ENCODE measurements at places on chromosomes 1 and 21.
A peak's percentile ranks its signal among the peaks of the same experiment; 100 is the strongest.

DNA sequence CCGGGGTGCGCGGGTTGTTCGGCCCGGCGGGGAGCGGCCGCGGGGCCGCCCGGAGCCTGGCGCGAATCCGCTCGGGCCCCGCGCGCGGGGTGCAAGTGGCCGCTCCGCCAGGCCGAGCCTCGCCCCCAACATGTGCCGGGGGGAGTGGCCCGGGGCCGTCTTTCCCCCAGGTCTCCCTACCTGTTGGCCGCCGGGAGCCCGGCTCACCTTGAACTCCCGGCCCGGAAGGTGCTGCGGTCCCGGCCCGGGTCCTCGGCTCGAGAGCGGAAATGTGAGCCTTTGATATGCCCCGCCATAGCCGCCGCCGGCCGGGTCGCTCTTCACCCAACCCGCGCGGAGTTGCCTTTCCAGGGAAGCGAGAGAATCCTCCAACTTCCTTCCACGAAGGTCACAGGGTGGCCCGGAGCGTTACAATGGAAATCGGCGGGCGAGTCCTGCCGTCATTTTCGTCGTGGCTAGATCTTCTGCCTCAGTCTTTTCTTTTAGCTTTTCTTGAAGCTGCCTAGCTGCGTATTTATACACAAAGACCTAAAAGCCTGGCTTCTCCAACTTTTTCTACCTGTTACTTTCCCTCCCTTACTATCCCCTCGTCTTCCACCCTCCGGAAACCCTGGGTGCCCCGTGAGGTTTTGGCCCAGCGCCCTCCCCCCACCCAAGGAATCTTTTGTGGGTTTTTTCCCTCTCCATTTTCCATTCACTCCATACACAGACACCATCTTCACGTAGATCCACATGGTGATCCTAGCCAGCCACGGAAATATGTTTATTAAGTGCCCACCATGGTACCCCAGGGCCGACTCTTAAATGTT, 867 bp downstream of the PTGFRN start:
- DNase-seq, result peak; percentile 48

- no peak for DNase-seq
Measured at GRCh38 chr1:48186306-48186839, 36.1 kb upstream of the SLC5A9 start.

- no peak for DNase-seq
Measured at GRCh38 chr1:7346600-7347570, 424.2 kb upstream of the VAMP3 start.

DNA sequence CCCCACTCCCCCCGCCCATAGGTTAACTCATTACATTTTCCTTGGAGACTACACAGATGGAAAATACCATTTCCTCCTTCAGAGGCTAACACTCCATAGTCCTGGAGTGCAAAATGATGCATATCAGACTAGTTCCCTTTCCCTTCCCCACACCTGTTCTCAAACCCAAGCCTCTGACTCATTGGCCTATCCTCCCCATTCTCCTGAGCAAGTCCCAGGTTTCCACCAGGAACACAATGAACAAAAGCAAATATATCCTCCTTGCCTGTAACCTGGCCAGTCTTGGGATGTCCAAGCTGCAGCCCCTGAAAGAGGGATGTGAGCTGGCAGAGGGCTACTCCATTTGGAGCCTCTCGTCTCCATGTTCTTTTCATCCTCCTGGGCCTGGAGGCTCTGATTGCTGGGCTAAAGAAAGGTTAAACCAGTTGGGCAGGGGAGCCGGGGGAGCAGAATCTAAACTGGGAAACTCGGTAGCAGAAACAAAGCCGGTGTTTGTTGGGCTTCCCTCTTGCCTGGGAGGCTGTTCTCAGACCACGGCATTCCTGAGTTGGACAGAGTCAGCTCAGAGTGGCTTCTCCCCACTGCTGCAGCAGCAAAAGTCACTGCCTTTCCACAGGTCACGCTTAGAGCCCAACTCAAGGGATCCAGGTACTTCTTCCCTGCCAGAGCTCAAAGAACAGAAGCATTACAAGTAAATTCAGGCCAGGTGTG, 13.9 kb downstream of the SSR2 start:
- no peak for DNase-seq

- DNase-seq, result no peak
Measured at GRCh38 chr1:207813946-207814345, 62.1 kb downstream of the CD46 start.

GRCh38 chr1:230867903-230868735, at the start of gene C1orf198:
C1orf198 (minus strand) TSS chr1:230868521; CDS start chr1:230868512, 9 bp downstream.
- DNase-seq, result peak; percentile 81

DNA sequence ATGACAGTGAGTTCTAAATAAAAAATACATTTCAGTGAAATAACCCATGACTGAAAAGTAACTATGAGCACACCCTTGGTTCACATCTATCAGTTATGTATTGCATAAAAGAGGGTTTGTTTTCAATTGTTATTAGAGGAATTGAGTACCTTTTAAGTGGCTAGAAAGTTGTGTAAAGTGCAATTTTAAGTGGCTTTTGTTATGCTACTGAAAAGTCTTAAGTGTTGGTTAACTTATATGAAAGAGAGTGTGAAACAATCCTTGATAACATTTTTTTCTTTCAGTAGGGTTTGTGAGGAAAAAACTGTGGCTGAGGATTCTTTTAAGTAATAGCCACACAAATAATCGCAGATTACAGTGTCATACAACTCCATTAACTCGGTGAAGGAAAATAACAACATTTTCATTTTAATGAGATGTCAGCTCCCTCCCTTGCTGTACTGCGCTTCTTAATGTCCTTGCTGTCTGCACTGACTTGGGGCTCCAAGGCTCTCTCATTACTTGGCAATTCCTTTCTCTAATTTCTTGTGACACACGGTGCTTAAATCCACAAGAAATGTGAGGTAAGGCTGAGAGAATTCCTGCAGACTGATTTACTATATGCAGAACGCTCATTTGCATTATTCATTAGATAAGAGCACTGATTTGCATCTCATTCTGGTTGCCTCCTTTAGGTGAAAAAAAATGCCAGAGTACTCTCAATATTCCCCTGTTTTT, 40.6 kb downstream of the NTNG1 start:
- no peak for DNase-seq

DNA sequence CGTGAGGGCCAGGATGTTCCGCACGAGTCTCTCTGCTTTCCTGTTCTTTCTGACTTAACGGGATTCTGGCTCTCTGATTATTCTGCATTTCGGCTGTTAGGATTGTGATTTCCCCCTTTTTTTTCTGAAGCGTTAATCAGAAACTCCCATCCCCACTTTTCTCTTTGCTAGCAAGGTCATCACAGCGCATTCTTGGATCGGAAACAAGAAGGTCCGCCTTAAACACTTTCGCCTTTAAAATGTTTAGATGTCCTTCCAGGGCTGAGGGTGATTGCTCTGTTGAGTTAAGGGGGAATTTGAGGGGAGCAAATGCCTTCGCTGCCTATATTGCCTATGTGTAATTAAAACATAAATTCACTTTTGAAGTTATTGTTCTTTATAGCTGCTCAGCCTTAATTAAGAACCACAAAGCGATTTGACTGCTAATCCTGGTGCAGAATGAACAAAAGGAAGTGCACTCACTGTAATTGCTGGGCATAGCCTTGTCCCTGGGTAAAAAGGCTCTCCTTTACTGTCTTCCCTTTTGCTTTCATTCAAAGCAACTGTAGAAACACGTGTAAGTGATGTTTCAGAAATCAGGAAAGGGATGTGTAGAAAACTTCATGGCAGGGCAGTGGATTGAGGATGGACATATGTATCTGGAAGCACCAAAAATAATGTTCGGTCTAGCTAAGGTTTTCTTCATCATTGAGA, 1.2 kb downstream of the LAMC1 start:
- no peak for DNase-seq

DNA sequence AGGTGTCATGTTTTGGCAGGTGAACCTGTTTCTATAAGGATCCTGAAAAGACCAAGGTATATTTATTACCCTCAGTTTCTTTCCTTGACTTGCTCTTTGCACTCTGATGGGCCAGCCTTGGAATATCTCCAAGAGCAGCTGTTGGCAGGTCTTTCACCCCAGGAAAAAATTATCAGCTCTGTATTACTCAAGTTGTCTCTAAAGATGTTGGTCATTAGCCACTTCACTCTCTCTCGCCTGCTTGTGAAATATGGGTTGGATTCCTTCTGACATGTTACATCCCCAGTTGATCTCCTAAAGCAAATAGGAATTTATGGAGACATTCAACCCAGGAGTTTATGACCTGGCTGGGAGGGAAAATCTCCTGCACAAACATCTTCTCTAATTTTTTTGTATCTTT, 85.9 kb downstream of the KCNJ15 start:
- no peak for DNase-seq

DNA sequence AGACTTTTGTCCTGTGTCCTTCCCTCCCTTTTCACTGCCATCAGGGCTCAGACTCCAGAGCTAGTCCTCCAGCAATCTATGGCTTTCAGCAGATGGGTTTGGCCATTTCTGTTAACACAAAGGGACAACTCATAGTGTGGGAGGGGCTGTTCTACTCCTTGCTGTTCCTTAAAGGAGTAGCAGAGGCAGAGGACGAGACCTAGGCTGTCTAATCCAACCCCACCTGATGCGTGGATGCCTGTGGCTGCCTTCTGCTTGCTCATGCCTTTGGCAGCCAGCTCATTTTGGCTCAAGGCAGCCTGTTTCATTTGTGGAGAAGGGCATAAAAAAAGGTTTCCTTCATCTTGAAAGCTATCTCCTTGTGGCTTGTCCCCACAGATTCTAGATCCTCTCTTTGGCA, 27.0 kb downstream of the MFSD2A start:
- DNase-seq, result no peak

GRCh38 chr1:209720826-209721225, 16.2 kb downstream of the HSD11B1 start:
- DNase-seq, result no peak

GRCh38 chr1:179206812-179207211, 22.7 kb downstream of the ABL2 start:
- no peak for DNase-seq

- DNase-seq, result no peak
Measured at GRCh38 chr1:245704341-245704740, 549.6 kb downstream of the KIF26B start.

DNA sequence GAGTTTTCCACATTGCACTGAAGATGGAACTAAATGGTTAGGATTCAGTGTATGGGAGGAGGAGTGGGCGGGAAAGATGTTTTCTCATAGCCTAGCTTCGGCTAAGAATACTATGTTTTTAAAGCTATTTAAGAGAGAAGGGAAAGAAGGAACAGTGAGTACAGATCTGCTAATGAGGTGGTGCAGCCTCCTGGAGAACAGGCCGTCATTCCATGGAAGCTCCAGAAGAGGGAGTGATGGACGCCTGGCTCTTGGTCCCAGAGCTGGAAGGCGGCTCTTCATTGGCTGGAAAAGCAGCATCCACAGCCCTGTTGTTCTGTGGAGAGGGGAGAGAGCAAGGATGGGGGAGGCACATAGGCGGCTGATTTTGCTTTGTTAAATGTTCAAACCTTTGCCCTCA, 6.9 kb downstream of the CAMK1G start:
- no peak for DNase-seq

- DNase-seq, result peak; percentile 79
Measured at GRCh38 chr1:9874959-9875635, 35.0 kb downstream of the CTNNBIP1 start.

DNA sequence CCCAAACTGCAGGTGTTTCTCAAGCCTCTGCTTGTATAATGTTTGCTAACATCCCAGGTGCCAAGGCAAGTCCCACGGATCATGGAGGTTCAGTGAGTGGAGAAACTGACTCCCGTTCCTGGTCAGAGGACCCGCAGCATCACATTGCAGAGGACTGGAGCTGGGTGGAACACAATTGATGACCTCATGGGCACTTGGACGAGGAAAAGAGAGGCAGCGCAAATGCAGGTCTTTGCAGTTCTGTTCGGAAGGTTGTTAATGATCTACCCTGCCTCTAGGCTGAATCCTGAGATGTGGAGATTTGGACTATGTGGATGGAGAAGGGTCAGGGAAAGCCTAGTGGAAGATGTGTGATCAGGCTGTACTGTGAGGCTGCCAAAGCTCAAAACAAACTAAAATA, 192.9 kb downstream of the DUSP10 start:
- no peak for DNase-seq

GRCh38 chr1:201108614-201109013, 3.6 kb downstream of the CACNA1S start:
- no peak for DNase-seq

DNA sequence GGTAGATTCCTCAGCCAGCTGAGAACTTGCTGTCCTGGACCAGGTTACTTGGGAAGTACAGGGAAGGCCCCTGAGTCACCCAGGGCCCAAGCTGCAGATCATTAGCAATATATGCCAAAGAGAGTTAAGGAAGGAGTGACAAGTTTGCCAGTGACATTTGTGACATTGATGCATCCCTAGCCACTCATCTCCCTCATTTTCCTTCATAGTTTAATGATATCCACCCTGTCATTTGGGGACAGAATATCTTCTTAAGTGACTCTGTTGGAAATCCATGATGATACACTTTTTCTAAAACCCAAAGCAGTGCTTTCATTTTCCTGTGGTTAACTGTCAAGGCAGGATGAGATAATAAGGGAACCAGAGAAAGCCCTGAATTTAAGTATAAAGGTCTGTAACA, 3.2 kb downstream of the TNN start:
- no peak for DNase-seq

DNA sequence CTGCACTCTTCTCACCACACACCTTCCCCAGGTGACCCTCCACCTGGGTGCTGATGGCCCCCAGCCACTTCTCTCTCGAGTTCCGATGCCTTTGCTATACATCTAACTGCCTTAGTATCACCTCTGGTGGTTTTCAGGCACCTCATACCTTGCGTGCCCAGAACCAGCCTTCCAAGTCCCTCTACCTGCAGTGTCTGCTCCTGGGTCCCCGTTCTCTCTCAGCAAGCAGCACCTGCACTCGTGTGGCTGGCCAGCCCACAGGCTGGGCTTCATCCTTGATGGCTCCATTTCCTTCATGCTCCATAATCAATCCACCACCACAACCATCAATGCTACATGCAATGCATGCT, 49.2 kb upstream of the EDN2 start:
- DNase-seq, result no peak

- peak; percentile 70 for DNase-seq
Measured at GRCh38 chr1:16420424-16421118, 16.7 kb downstream of the SPATA21 start.

- DNase-seq, result no peak
Measured at GRCh38 chr21:37904856-37905255, 11.4 kb downstream of the KCNJ6 start.

DNA sequence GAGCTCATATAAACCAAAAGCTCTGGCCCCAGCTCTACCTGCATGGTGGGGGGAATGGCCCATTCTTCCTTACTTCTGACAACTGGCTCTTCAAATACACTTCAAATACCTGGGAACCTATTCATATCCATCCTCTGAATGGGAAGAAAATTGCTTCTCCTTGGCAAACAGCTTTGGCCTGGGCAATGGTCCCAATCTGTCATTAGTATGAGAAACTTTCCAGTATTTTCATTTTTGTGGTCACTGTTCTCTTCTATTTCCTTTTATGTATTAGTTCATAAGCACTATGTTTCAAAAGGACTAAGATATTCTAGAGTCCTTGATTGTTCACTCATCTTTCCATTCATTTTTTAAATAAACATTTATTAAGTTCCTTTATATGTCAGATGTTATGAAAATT, 5.2 kb upstream of the HSD3B2 start:
- no peak for DNase-seq

DNA sequence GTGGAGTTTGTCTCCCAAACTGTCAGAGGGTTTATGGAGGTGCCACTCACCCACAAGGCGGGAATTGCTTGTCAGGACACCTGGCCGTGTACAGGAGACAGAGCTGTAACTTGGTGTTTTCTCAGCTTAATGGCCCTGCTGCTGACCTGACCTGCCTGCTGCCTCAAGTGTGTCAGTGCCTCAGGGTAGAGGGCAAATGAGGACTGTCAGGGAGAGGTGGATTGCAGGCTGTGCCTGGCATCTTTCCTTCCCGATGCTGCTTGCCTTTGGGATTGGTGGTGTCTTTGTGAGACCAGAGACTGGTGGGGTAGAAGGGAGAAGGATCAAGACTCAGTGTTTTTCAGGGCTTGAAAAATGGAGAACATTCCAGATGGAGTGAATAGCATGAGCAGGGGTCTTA, 31.4 kb downstream of the TMEM53 start:
- DNase-seq, result no peak
